ENCODE measurements at places on chromosomes 3 and 15.

DNA sequence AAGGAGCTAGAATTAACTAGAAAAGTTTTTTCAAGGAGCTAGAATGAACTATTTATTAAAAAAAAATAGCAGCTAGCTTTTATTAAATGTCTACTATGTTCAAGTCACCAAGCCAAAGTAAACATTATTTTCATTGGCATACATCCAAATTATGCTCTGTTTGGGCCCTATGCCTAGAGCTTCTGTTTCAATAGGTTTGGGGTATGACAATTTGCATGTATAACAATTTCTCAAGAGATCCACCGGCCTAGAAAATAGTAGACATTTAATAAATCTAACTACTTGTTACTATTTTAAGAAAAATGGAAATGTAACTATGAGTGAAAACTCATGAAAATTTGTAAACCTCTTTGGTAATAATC lies 8.0 kb downstream of the GABRR3 start:
- DNase-seq = no peak

- no peak for DNase-seq
Observed at GRCh38 chr3:183339461-183340086, 86.5 kb downstream of the B3GNT5 start.

- DNase-seq = no peak
Observed at GRCh38 chr3:50338965-50339364, 1.7 kb downstream of the RASSF1 start.

DNA sequence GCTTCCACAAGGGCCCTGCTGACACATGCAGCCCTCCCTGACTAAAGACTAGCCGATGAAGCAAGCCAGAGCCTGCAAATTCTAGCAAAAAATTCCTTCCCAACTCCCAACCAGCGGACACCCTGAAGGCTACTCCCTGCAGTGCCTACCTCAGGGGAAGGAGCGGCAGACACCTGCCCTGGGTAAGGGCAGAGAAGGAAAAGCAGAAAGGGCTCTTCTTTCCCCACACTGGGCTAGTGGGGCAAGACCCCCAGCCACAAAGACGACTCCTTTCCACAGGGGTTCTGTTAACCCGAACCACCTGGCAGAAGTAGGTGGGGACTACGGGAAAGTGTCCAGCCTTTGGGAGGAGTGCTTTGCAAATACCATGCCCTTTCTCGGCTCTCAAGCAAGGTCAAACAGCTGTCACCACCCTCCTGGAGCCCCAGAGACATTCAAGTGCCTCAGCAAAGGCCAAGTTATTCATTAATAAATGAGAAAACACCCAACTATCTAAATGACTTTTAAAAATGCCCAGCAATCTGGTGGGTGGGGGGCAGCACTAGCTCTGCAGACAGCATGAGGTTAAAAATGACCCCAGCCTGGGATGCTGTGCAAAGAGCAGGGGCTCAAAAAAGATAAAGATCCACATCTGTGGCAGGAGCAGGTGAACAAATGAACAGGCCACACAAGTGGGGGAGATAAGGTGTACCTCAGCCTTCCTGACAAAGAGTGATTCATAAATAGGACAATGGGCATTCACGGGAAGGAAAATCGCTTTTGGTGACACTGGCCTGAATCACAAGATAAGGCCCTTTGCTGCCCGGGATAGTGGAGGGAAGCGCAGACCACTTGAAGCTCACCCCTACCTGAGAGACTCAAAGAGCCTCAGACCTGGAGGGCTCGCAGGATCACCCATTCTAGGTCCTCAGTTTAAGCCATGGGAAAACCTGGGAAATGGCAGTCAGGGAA lies 33.0 kb downstream of the CCDC12 start:
- DNase-seq = no peak

DNA sequence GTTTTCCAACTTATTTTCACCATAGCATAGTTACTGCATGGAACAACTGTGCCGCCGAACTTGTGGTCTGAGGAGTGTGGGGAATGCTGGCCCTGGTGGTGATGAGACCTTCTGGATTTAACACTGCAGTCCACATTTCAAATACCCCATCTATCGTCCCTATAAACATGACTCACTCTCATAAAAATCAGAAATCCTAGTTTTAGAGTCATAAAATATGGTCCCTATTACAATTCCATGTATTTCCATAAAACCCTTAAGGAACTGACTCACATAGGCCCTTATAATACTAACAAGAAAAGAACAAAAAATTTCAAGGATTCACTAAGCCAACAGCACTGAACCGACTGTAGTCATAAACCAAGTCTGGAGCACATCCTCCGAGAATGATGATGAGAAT lies 147.2 kb downstream of the FOXP1 start:
- DNase-seq = no peak

DNA sequence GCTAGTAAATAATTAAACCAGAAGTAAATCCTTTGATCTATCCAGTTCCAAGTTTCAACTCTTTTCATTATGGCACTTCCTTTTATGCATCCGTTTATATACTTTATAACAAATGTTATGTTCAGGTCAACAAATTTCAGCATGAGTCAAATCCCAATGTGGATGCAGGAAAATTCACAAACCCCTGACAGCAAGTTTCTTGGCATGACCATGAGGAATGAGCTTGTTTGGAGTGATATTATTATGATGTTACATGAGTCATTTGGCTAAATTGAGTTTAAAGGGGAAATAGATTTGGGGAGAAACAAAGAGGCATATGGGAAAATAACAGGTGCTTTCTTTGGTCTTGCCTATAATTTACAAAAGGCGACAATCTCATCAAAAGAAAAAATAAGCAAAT lies 32.1 kb upstream of the KCNMB2 start:
- no peak for DNase-seq

GRCh38 chr3:17028363-17028762 lies 143.6 kb downstream of the PLCL2 start:
- DNase-seq = no peak

GRCh38 chr3:182789371-182789770 lies 3.9 kb upstream of the ATP11B start:
- no peak for DNase-seq

GRCh38 chr3:123658118-123658851 lies 73.4 kb upstream of the HACD2 start:
- DNase-seq = no peak

DNA sequence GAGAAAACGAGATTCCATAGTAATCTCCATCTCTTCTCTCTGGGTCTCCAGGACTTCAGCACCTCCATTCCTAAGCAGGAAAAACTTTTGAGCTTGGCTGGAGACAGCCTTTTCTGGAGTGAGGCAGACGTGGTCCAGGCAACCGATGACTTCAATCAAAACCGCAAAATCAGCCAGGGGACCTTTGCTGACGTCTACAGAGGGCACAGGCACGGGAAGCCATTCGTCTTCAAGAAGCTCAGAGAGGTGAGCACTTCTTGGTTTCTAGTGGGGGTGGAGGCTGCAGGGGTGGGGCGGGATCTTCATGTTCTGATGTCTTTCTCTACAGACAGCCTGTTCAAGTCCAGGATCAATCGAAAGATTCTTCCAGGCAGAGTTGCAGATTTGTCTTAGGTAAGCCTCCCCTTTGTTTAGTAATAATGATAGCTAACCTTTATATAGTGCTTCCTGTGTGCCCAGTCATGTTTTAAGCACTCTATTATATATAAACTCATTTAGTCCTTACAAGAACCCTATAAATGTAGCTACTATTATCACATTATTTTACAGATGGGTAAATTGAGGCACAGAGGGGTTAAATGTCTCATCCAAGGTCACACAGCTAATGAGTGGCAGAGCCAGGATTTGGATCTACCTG lies 35.0 kb upstream of the TATDN2 start:
- no peak for DNase-seq

- no peak for DNase-seq
Observed at GRCh38 chr3:14429237-14429636, 26.8 kb downstream of the SLC6A6 start.

GRCh38 chr3:11283139-11283475 lies 10.9 kb downstream of the ATG7 start:
- no peak for DNase-seq

- DNase-seq = no peak
Observed at GRCh38 chr3:53750253-53751210, 95.7 kb downstream of the CHDH start.

- DNase-seq = no peak
Observed at GRCh38 chr3:14518432-14518802, 21.7 kb downstream of the GRIP2 start.

DNA sequence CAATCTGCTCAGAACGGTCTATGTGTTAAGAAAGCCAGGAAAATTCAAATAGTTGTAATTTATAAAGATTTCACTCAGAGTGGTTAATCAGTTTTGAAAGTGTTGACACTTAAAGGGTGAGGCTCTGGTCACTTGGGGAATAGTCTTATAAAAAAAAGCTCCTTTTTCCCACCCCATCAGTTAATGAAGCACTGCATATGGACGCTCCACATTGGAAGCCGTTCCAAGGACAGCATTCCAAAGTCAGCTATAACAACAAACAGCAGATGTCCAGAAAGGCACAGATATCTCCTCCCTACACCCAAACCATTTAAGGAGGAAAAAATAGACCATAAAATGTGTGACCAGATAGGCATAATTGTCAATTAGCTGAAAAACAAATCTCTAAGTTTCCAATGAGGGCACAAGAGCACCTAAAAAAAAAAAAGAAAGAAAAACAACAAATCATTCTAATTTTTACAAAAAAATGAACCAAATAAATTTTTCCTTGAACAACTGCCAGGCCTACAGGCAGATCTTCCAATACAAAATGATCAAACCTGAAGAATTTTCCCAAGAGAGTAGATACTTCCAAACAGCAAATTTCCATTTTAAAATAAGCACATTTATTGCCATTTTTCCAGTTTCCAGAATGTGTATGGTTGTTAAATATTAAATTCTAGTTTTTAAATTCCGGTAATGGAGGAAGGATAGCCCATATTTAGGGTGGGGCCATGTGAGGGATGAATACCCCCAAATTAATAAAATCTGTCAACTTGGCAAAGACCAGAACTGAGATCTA lies 198.3 kb downstream of the ERC2 start:
- DNase-seq = no peak

DNA sequence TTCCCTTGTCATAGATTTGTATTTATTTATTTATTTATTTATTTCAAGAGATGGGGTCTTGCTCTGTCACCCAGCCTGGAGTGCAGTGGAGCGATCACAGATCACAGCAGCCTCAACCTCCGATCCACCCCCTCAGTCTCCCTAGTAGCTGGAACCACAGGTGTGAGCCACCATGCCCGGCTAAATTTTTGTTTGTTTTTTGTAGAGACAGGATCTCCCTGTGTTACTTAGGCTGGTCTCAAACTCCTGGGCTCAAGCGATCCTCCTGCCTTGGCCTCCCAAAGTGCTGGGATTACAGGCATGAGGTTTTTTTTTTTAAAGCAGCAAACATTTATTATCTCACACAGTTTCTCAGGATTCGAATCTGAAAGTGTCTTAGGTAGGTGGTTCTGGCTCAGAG lies 2.5 kb downstream of the TTBK2 start:
- no peak for DNase-seq

DNA sequence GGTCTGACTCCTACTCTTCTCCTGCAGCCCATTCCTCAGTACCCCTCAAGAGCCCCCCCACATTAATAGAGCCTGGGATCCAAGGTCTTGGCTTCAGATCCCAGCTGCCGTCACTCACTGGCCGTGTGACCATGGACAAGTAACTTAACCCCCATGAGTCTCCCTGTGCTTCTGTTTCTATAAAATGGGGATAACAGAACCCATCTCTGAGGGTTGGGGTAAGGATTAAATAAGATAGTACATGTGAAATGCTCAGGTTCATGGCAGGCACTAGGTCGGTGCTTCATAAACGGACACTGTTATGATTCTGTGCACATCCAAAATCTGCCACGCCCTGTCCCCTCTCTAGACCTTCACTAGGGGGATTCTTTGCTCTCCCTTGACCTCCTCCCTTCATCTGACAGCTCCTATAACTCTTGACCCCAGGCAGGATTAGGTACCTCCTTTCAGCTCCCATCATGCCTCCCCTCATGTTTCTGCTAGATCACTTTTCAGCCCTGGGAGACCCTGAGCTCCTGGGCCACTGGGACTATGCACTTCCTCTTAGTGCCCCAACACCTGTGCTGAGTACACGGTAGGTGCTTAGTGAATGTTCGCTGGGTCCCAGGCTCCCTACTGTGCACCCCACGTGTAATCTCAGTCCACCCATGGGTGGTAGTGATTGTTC lies 1.5 kb downstream of the CAND2 start:
- DNase-seq = no peak

- peak; percentile 52 for DNase-seq
Observed at GRCh38 chr3:294096-294495, 97.5 kb downstream of the CHL1 start.

All from keratinocyte (primary cell).